ENCODE measurements at places on chromosomes 1 and 21. TPM values are rescaled to one million over a fixed set of nuclear protein-coding genes. Genes with fewer than 3 reads are reported as not detected.

- DNase-seq: no peak
These were observed 23.6 kb upstream of the CTH start for GRCh38 chr1:70387507-70387906.

DNA sequence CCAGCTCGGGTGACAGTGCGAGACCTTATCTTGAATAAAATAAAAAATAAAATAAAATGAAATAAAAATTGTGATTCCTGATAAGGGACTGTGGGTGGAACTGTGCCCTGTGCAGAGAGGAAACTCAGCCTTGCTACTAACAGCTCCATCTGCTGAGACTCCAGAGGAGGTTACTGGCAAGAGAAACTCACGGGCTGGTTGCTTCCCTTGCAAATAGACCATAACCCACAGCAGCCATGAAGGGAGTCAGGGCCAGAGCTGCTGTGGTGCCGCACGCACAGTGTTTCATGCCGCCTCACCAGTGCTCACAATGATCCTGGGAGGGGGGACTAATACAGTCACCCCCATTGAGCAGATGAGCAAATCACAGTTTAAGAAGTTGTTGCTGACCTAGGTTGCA lies 13.7 kb downstream of the ZBTB17 start:
- DNase-seq: no peak

GRCh38 chr1:167223144-167224103 lies 2.7 kb downstream of the POU2F1 start:
- peak; percentile 14 for DNase-seq

GRCh38 chr1:102498929-102499328 lies 502.2 kb upstream of the OLFM3 start:
- DNase-seq: no peak

GRCh38 chr1:47849005-47849521 lies 148.1 kb downstream of the TRABD2B start:
- DNase-seq: no peak

- DNase-seq: no peak
These were observed 8.4 kb downstream of the ETV3L start for GRCh38 chr1:157091186-157091585.

- no peak for DNase-seq
These were observed 455.3 kb downstream of the KCNT2 start for GRCh38 chr1:196152975-196153374.

GRCh38 chr1:228275179-228275429 lies 67.3 kb downstream of the OBSCN start:
- no peak for DNase-seq

DNA sequence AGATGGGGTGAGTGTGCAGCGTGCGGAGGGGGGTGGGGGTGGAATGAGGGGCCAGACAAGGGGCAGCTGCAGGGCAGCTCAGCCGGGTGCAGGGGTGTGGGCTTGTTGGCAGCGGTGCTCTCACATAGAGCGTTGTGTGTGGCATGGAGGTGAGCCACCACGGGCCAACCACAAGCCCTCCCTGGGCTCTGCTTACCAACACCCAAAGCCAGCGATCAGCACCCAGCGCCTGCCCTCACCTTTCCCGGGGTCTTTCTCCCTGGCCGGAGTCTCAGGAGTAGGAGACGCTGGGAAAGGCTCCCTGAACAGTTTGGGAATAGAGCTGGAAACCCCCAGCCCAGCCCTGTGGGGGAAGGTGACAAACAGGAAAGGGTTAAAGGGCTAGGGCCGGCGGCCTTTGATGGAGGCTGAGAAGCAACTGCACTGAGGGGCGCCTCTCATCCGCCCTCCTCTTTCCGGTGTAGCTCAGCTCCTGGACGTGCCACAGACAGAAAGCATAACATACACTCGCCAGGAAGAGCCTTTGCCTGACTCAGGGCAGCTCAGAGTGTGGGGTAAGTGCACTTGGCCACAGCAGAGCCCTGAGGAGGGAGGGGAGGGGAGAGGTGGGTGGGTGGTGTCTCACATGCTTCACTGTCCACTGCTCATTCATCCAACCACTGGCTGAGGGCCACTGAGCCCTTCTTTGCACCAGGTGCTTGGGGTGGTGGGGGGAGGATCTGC lies 577 bp downstream of the IKBKE start:
- peak; percentile 74 for DNase-seq

- DNase-seq: peak; percentile 85
These were observed 90.1 kb upstream of the WDR26 start for GRCh38 chr1:224524679-224525078.

DNA sequence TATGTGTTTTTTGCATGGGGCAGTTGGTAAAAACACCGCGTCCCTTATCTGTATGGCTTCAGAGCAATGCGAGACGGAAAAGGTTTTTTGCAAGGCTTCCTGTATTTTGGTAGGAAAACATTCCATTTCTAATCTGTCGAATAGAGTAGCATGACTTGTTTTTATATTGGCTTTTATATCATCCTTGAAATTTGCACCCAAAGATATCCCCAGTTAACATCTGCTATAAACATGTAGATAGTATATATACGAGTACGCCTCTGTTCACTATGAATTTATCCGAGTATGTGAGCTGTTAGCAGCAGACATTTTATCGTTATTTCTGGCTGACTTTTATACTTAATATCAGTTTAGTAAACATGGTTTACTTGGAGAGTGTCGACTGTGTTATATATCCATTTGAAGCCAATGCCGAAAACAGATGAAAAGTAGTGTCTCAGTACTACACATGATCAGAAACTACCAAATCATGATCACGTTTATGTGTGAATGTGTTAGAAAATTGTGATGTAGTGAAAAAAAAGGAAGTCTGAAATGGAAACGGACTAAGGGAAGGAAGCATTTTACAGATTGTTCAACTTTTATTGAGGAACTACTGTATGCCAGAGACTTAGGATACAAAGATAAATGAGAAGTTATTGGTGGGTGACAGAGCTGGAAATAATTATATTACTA lies 1.0 kb downstream of the LEPR start:
- no peak for DNase-seq

DNA sequence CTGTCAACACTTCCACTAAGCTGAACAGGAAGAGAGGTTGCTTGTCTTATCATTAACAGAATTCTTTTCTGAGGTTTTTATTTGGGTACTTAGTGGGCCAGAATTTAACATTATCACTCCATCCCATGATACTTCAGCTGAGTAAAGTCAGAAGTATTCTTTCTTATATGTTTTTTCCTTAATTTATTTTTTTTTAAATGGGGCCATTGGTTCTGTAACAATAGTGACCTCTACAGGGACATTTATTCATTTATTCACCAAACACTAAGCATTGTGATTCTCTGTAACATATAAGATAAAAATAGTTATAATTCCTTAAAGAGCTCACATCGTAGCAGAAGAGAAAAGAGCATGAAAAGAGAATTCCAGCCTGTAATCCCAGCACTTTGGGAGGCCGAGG lies 9.8 kb downstream of the GREM2 start:
- DNase-seq: no peak

- peak; percentile 4 for DNase-seq
These were observed 508.7 kb downstream of the DPYD start for GRCh38 chr1:97412166-97412565.

Gene HMGCS2
- not detected for total RNA-seq

Gene TMCO4
- total RNA-seq: 13.2 TPM

Gene PCP4L1
- total RNA-seq: not detected

Gene PEF1
- total RNA-seq: 114 TPM

Gene A3GALT2
- total RNA-seq: not detected

Gene PYHIN1
- total RNA-seq: not detected

Gene LYSMD1
- total RNA-seq: 7.4 TPM

Gene CD5L
- 0.12 TPM for total RNA-seq

Gene KRTAP19-8
- total RNA-seq: not detected

Gene HTR6
- not detected for total RNA-seq

Gene C1orf105
- not detected for total RNA-seq
